ENCODE measurements at places on chromosomes 1 and 21.

- no peak for DNase-seq
Observed at GRCh38 chr1:115469703-115470476, 131.8 kb upstream of the NGF start.

- no peak for DNase-seq
Observed at GRCh38 chr1:99726818-99727217, 39.6 kb downstream of the FRRS1 start.

GRCh38 chr1:215132156-215132555, 49.6 kb downstream of the KCNK2 start:
- no peak for DNase-seq

DNA sequence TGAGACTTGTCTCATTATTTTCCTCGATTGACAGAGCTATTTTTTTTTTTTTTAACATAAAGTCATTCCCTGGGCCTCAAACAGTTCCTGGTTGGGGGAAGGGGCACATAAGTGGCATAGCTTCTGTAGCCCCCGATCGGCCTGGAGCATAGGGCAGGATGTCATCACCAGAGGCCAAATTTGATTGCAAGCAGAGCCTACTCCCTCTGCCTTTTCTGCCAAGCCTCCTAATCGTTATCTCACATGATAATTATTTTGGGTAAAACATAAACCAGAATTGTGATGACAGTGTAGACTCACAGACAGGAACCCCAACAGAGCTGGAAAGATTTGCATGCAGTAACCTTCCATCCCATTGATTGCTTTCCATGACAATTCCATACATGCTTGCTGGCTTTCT, 404.8 kb downstream of the PCP4 start:
- no peak for DNase-seq

DNA sequence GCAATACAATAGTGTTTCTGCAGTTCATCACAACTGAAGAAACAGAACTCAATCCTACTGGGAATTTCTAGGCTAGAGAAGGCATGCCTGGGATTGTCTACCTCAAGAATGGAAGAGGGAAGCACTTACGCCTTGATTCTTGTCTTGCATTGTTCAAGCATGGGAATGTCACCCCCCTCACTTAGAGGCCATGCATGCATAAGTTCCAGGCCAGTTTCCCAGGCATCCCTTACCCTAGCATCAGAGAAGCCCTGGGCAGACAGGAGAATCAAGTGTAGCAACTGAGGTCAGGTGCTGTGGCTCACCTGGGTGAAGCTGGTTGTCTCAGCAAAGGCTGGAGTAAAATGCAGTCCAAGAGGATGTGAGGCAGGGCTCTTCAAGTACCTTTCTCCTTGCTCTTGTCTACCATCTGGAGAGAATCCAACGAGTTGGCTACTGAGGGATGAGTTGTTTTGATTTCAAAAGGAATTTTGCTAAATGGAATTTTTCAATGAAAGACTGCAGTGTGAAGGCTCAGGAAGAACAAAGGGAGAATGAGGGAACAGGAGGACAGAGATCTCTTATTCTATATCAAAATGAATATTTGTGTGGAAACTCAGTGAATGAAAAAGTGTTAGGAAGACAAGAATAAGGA, 174.3 kb downstream of the NEK7 start:
- no peak for DNase-seq

- DNase-seq: no peak
Observed at GRCh38 chr1:56477164-56478111, 101.9 kb downstream of the PLPP3 start.

DNA sequence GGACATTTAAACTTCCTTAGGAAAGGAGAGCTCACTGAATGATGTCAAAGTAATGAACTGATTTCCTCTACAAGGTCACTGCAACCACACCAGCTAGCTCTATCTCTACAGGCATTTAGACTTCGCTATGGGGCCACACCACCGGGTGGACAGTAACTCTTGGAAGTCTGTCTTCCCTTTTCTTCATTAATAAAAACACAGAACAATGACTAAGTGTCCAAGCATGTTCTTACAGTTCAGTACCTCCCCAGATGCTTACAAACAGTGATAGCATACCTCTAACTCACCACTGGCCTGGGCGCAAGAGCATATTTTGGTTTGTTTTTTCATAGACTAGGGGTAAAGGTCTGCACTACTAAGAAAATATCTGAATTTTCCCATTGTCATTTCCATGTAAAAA, 54.6 kb downstream of the SIM2 start:
- no peak for DNase-seq

DNA sequence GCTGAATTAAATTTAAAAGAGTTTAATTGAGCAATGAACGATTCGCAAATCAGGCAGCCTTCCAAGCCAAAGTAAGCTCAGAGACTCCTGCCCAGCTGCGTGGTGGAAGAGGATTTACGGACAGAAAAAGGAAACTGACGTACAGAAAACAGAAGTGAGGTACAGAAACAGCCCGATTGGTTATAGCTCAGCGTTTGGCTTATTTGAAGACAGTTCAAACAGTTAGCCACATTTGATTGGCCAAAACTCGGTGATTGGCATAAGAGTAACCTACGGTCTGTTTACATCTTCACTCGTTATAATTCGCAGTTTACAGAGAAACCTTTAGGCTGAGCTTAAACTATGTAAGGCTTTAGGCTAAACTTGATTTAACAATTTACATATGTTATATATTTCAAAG, 46.9 kb downstream of the CR1L start:
- no peak for DNase-seq

DNA sequence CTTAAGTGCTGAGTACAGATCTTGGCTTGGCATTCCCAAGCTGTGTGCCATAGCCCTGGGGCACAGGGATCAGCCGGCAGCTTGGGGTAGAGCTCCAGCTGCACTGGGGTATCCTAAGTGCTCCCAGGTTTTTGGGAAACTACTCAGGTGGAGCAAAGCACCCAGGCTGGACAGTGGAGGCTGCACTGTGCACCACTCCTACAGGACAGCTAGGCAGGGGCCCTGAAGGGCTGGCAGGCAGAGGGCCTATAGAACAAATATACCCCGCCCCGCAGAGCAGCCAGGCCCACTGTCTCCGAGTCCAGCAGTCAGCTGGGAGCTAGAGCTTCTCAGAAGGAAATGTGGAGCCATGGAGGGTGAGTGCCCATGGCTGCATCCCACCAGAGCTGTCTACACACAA, 691.7 kb upstream of the ADGRL2 start:
- no peak for DNase-seq

- no peak for DNase-seq
Observed at GRCh38 chr1:184228558-184228957, 158.3 kb upstream of the C1orf21 start.

DNA sequence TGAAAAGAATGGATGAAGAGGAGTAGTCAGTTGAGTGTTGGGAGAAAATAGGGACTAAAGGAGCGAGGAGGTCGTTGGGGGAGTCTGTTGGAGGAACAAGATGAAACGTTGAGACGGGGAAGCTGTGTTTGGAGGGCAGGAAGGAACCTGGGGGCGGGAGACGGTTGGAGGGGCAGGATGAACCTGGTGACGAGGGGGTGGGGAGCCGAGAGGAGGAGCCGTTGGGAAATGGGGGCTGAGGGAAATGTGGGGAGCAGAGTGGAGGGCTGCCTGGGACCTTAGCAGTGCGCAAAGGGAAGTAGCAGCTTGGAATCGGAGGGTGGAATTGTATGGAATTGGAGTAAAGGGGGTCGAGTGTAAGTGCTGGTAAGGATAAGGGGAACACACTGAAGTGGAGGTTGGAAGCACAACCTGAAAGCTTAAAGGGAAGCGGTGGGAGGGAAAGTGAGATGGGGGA, 630 bp downstream of the MTF2 start:
- DNase-seq: peak; percentile 31

DNA sequence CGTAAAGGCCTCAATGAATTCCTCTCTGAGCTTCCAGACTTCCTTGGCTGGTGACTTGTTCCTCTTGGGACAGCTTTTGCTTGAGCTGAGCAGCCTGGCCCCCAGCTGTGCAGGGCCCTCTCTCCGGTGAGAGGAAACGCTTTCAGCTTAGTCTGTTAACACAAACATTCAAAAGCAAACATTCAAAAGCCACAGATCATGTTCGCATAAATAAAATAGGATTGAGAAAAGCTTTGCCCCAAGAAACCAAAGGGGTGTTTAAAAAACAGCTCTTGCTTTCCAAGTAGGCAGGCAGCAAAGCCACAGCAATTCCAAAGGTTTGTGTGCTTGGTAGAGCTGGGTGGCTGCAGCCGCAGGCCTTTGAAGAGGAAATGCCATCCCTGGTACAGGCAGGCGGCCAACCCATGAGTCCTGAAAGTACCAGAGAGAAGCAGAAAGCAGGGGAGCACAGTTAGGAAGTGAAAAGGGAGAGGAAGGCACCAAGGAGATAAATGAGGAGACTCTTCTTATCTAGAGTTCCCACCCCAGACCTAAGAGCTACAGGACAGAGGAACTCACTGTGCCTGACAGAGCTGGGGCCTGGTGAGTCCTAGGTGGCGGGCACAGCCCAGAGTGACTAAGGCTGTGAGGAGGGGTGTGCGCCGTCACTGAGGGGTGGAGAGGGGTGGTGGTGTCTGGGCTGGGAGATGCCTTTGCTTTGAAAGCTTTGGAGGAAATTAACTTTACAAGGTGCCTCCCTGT, 48.4 kb downstream of the CCN1 start:
- no peak for DNase-seq

GRCh38 chr1:230393722-230394121, 32.4 kb downstream of the PGBD5 start:
- DNase-seq: no peak

- DNase-seq: no peak
Observed at GRCh38 chr1:202210969-202211368, 17.4 kb downstream of the LGR6 start.

GRCh38 chr1:2526824-2527555, 594 bp upstream of the PANK4 start:
- no peak for DNase-seq

DNA sequence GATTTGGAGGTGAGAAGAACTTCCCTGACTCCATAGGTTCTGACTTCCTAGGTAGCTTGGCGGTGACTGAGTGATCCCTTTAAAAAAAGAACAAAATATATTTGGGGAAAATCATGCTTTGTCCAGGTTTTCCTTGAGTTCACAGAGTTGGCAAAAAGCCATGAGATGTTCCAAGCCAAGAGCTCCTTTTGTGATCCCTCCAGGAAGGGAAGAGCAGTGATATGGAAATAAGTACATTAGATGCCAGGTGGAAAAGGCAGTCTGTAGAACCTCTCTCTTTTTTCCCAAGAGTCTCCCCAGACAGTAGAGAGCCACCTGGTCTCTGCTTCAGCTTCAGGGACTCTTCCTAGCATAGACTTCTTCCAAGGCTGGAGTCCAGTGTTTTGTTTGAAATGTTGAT, 10.2 kb downstream of the TLCD4 start:
- no peak for DNase-seq

- DNase-seq: no peak
Observed at GRCh38 chr1:166999075-166999474, 10.0 kb downstream of the MAEL start.

GRCh38 chr1:41520951-41521752, 36.7 kb upstream of the EDN2 start:
- no peak for DNase-seq

- no peak for DNase-seq
Observed at GRCh38 chr1:212698467-212699103, 1.1 kb downstream of the BATF3 start.

- no peak for DNase-seq
Observed at GRCh38 chr21:43370091-43370658, 56.8 kb downstream of the SIK1 start.

- DNase-seq: no peak
Observed at GRCh38 chr1:202072211-202072765, 50.4 kb upstream of the GPR37L1 start.

- DNase-seq: no peak
Observed at GRCh38 chr1:187313115-187313514, 484.4 kb downstream of the PLA2G4A start.

DNA sequence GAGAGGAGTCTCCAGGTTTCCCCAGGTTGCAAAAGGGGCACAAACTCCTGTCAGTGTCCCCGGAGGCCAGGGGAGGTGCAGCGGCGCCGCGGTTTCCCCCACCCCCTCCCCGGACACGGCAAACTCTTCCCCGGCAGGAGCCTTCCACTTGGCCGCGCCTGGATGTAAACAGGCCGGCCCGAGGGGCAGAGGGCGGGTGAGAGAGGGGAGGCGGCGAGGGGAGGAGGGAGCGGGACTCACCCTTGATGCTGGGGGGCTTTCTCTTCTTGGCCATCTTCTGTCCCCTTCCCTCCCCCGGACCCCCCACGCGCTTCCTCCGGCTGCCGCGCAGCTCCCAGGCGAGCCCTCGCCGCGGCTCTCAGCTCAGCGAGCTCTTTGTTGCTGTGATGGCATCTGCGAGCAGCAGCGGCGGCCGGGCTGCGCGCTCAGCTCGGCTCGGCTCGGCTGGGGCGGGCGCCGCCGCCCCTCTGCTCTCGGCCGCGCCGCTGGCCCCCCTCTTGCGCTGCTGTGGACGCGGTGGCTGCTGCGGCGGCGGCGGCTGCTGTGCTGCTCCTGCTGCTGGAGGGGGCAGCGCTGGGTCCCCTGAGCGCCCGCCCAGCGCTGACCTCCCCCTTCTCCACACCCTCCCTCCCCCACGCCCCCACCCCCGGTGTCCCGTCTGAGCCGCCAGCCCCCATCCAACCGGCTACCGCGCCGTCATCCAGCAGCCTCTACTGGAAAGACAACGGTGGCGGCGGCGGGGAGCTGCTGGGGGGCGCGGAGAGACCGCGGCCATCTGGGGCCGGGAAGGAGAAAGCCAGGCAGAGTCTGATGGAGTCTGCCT, 4.9 kb upstream of the SLC44A5 start:
- DNase-seq: peak; percentile 4

DNA sequence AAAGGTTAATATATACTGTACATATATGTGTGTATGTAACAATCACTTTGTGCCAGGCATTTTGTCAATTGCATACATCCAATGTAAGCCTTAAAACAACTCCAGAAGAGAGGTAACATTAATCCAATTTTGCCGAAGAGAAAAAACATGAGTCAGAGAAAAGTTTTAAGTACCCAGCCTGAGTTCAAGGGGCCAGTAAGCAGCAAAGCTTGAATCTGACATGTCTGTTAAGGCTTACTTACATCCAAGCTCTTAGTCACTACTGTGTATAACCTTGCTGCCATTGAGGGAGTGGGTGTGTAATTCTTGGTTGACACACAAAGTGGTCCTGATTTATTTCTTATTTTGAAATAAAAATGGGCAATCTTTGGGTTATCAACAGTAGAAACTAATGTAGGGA, 360.4 kb upstream of the LYPLAL1 start:
- no peak for DNase-seq

- no peak for DNase-seq
Observed at GRCh38 chr1:200992382-200993048, 31.0 kb downstream of the KIF21B start.

DNA sequence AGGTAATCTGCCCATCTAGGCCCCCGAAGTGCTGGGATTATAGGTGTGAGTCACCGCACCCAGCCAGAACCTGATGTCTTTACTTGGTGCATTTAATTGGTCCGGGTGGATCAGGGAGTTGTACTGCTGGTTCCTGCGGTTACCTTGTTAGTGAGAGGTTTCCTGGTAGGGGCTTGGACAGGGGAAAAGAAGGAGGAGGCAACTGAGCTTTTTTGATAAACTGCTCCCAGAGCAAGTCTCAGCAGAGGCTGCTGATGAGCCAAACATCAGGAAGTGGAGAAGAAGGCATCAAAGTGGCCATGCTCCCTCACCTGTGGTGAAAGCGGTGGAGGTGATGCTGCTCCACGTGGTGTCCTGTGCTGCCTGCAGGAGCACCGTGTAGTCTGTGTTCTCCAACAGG, 161.5 kb upstream of the KIAA0040 start:
- no peak for DNase-seq
